Epithelial cell of proximal tubule (primary cell): ENCODE measurements at places on chromosomes 16 and 17. TPM values are rescaled to one million over a fixed set of nuclear protein-coding genes. Genes with fewer than 3 reads are reported as not detected.

The KRT20 gene
- total RNA-seq = not detected in 2 replicates

The ARL5C gene
- not detected in 2 replicates for total RNA-seq

The MYOCD gene
- 0.36 and 2.2 TPM in 2 replicates for total RNA-seq

The MFAP4 gene
- not detected in 2 replicates for total RNA-seq

The ZNF624 gene
- total RNA-seq = 1.3 and 1.8 TPM in 2 replicates

The KRT12 gene
- total RNA-seq = not detected in 2 replicates

The FBXW10B gene
- 1.2 TPM in 1 of 2 replicates, not detected in the other for total RNA-seq
